KBM-7 (cell line): ENCODE measurements at places on chromosomes 12 and 14.

DNA sequence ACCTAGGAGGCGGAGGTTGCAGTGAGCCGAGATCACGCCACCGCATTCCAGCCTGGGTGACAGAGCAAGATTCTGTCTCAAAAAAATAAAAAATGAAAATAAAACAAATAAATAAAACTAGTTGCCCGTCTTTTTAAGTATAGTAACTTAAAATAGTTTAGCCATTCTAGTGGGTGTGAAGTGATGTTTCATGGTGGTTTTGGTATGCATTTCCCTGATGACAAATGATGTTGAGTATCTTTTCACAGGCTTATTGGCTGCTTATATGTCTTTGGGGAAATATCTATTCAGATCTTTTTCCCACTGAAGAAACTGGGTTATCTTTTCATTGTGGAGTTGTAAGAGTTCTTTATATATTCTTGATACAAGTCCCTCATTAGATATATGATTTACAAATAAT, 102.4 kb upstream of the METAP2 start:
- no peak for DNase-seq

DNA sequence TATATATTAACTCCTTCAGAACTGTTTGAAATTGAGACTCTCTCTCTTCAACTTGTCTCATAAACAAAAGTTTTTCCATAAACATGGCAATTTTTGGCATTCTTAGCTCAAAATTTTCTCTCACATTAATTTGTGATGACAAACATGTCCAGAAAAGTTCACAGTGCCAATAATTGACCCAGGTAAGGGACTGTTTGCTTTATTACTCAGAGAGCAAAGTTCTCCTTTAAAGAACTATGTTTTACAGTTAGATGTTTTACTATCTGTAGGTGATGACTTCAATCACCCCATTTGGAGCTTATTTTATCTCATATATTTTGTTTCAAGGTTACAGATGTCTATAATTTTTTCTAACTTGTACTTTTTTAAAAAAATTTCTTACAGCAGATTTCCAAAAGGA, 855.6 kb downstream of the SLC16A7 start:
- DNase-seq: no peak

DNA sequence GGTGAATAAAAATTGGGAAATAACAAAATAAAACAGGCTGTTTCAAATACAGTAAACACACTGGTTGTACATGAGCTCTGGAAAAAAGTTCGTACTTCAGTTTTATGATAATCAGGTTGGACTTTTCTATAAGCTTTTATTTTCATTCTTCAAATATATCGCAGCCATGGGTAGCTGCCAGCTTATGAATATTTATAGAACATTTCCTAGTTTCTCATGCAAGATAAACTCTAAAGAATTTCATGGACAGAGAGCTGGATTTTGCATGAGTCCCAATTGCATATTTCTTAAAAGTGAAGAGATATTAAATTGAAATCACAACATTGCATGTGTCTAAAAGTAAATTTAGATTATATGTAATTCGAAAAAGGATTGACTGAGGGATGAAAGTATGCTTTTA, 827.6 kb downstream of the SLC6A15 start:
- DNase-seq: no peak

DNA sequence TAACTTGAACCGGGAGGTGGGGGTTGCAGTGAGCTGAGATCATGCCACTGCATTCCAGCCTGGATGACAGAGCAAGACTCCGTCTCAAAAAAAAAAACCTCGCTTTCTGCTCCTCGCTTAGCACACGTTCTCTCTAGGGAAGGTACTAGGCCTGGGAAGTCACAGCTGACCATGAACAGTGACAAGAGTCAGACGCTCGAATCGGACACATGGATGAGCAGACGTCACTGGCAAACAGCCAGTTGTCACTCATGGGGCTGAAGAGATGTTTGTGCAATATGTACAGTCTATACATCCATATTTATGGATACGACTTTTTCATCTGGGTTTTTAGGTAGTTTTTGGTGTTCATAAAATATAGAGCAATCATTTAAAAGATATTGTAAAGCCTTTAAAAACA, 19.4 kb downstream of the TCHP start:
- no peak for DNase-seq
